ENCODE measurements at places on chromosomes 12 and 14. TPM values are rescaled to one million over a fixed set of nuclear protein-coding genes. Genes with fewer than 3 reads are reported as not detected.

SMIM41 gene
- total RNA-seq: not detected

- no peak for DNase-seq
These were observed 13.3 kb upstream of the RGS6 start for GRCh38 chr14:71918955-71919354.

DNA sequence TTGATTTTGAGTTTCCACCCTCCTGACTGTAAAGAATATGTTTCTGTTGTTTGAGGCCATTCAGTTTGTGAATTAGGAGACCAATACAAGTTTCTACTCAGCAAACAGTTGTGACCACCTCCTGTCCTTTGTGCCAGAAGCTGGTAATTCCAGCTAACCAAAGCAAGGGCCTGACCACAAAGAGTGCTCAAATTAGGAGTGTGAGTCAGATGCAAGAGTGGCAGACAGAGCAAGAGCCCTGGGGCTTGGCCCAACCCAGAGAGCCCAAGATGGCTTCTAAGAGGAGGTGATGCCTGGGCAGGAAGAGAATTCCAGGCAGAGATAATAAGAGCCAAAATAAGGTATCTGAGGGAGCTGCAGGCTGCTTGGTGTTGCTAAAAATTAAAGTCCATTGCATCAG lies 77.7 kb upstream of the C14orf132 start:
- DNase-seq: no peak

DNA sequence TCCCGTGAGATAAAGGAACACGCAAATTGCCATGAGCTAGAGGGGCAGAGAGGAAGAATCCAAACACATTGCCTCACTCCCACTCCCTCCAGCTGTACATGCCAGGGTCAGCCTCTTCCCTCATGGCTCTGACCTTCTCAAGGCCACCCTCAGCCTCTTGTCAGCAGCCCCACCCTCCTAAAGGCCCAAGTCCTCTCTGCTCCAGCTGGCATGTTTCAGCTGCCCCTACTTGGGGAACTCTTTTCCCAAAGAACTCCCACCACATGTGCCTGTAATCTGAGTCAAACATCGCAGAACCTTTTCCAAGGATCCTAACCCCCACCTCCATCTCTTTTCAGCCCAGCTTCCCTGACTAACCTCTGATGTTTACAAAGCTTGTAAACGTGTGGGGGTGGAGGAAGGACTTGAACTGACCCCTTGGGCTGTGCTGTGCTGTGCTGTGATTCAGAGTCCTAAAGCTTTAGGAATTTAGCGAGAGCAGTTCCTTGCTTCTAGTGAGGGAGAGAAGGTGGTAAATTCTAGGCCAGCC lies 7.3 kb upstream of the CACNB3 start:
- DNase-seq: no peak

B4GALNT1 gene
- total RNA-seq: 2.9 TPM

CISTR gene
- not detected for total RNA-seq
